ENCODE measurements at places on chromosomes 2 and 18. TPM values are rescaled to one million over a fixed set of nuclear protein-coding genes. Genes with fewer than 3 reads are reported as not detected.

Gene CD302
- 17.2 TPM for total RNA-seq

Gene XDH
- total RNA-seq = 0.05 TPM

GRCh38 chr2:203811491-203812221, 55.9 kb upstream of the CTLA4 start:
- no peaks in the 10 kb centered on the region for H3K27me3 ChIP-seq
- no peaks in the 10 kb centered on the region for H3K36me3 ChIP-seq
- H3K27ac ChIP-seq = peak overlapping the region; percentile 27

GRCh38 chr2:105574796-105575344, 169.8 kb upstream of the NCK2 start:
- peaks cover 18% of the 10 kb centered on the region for H3K4me1 ChIP-seq
- H3K36me3 ChIP-seq = no peaks in the 10 kb centered on the region
- peaks cover 14% of the 10 kb centered on the region for H3K27me3 ChIP-seq
- H3K4me3 ChIP-seq = no peak overlapping the region

DNA sequence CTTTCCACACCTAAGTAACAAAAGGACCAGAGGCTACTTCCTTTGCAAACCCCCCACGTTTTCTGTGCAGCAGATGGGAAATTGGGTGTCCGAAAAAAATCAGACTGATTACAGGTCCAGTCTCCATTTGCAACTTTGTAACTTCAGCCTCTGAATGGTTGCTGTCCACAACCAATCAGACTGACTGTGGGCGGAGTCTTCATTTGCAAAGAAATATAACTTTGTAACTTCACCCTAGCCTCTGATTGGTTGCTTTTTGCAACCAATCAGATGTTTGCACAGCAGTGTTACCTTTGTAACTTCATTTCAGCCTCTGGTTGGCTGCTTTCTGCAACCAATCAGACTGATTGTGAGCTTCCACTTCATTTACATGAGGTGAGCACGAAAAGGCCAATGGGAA, 27.8 kb upstream of the CACNB4 start:
- H3K27me3 ChIP-seq = no peaks in the 10 kb centered on the region
- no peaks in the 10 kb centered on the region for H3K4me1 ChIP-seq
- DNase-seq = no peak
- H3K27ac ChIP-seq = no peak overlapping the region

All from left ventricle myocardium inferior (tissue), 1 donor.